Hepatic stellate cell (primary cell): ENCODE measurements at places on chromosomes 6 and 20.

GRCh38 chr6:137744877-137745276, 122.2 kb upstream of the TNFAIP3 start:
- DNase-seq = no peak

DNA sequence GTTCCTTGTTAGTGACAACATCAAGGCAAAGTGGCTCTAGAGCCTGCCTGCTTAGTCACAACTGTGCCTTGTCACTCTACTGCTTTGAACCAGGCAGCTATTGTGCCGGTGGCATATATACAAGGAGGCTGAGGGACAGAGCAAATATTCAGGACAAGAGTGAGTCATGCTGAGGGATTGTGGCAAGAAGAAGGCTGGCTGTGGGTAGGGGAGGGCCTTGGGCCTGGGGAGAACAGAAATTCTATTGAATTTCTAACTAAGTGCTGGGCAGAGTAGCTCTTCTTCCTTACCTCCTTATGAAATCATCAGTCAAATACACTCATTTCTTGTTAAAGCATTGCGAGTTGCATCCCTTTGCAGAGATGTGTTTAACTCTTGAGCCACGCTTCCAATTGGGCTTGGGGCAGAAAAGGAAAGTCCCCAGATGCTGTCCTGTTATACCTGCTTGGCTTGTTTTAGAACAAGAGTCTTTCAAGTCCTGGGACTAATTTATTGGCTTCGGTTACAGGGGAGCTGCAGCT, 59.7 kb downstream of the PFDN4 start:
- DNase-seq = peak; percentile 3

- DNase-seq = no peak
These were observed 14.5 kb downstream of the PREP start for GRCh38 chr6:105388392-105388791.

DNA sequence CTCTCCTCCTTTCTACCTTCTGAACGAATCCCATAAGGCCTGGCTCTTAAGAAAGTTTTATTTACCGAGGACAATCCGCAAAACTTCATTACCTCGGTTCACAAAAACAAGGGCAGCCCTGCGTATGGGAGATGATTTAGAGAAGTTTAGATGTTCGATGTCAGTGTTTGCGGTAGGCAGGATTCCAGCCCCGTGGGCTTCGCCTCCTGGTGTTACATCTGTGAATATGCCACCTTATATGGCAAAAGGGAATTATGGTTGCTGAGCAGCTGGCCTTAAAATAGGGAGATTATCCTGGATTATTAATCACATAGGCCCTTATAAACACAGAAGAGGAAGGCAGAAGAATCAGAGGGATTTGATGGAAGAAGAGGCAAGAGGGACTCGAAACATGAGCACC, 21.1 kb downstream of the BMP6 start:
- no peak for DNase-seq

GRCh38 chr6:13339863-13340630, 11.7 kb upstream of the TBC1D7 start:
- DNase-seq = no peak

GRCh38 chr6:96235927-96236326, 220.2 kb downstream of the FUT9 start:
- DNase-seq = no peak

- DNase-seq = no peak
These were observed 27.2 kb upstream of the SRSF6 start for GRCh38 chr20:43430265-43431133.

DNA sequence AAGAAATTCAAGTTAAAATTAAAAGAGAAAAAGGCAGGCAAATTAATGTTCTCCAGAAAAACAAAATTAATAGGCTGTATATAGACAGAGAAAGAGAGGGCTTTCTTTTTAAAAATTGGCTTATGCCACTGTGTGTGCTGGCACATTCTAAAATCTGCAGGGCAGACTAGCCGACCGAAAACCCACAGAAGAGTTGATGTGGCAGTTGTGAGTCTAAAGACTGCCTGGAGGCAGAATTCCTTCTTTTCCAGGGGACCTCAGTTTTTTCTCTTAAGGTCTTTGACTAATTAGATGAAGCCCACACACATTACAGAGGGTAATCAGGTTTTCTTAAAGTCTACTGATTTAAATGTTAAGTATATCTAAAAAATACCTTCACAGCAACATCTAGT, 85.7 kb downstream of the GJA1 start:
- no peak for DNase-seq

GRCh38 chr6:95243053-95243452, 334.3 kb upstream of the MANEA start:
- no peak for DNase-seq

DNA sequence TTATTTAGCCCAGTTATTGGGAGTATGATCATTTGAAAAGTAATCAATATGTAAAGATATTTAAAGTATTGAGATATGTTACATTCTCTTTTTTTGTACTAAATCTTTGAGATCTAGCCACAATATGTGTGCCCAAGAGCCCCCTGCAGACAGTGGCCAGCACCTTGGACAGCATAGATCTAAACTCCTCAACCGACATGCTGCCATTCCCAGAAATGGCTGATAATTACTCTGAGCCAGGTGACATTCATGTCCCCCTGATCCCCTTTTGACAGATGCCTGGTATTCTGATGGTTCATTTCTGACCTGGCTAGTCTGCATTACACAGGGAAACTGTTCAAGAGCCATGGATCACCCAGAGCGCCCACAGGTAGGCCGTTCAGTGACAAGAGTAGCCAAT, 177.1 kb downstream of the ZDHHC14 start:
- DNase-seq = no peak

GRCh38 chr20:23046431-23046830, 3.0 kb downstream of the THBD start:
- DNase-seq = no peak

GRCh38 chr6:108176281-108177089, 10.7 kb downstream of the NR2E1 start:
- DNase-seq = no peak

DNA sequence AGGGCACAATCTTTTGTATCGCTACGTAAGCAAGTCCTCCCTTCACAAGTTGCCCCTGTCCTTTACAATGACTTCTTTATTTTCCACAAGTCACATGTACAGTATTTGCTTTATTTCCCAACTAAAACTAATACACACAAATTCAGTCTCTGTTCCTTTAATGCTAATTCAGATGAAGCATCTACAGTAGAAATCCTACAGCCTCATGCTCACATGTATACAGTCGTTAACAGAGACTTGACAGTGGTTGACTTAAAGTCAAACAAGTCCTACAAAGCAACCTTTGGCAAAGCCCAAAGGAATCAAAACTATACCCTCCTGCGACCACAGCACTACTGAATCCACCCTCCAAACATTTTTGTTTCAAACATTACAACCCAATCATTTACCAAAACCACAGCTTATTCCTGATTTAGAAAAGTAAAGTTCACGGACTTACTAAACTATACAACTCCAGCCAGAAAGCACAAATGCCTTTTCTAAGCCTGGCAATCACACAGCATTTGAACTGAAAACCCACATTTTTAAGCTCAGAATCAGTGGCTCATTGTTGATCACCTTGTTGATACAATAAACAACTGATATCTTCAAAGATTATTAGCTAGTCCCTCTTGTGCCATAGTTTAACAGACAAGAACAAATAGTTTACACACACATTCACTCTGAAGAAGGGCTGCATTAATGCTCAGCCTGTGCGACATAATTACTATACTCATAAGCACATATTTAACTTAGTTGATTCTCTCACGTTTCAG, 70.9 kb upstream of the NHSL1 start:
- DNase-seq = no peak

DNA sequence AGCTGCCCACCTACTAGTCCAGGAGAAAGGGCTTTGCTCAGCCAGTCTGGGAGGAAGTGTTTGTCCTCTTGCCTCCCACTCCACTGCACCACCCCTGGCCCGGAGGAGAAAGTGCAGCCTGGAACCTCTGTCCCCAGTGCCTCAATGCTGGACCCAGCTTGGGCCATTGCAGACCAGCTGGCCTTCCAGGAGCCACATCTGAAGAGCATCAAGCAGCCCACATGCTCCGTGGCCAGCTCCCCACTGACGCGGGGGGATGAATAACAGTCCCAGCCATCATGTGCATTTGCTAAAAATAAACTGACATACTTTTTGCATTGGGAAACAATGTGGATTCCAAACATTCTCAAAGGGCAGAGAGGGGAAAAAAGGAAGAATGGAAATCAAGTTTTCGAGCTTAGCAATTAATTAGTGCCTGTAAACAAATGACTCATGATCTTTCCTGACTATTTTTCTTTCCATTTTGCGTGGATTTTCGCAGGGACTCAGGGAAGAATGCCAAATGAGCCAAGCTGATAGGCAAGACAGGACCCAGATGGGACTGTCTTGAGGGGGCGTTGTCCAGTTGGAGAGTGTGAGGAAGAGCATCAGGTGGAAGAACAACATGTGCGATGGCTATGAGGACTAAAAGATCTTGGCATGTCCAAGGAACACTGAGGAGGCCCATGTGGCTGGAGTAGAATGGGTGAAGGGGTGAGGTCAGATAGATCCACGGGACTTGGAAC, 34.1 kb downstream of the CEBPB start:
- DNase-seq = peak; percentile 97

GRCh38 chr6:116244284-116244683, 9.6 kb downstream of the TSPYL4 start:
- DNase-seq = no peak

- DNase-seq = no peak
These were observed 57.0 kb downstream of the KIF13A start for GRCh38 chr6:17930321-17930993.

- no peak for DNase-seq
These were observed 47.0 kb downstream of the DLL1 start for GRCh38 chr6:170243791-170244291.

- no peak for DNase-seq
These were observed 258.6 kb downstream of the CBLN4 start for GRCh38 chr20:55746723-55747122.

- no peak for DNase-seq
These were observed 3.1 kb downstream of the PBOV1 start for GRCh38 chr6:138215093-138215782.

DNA sequence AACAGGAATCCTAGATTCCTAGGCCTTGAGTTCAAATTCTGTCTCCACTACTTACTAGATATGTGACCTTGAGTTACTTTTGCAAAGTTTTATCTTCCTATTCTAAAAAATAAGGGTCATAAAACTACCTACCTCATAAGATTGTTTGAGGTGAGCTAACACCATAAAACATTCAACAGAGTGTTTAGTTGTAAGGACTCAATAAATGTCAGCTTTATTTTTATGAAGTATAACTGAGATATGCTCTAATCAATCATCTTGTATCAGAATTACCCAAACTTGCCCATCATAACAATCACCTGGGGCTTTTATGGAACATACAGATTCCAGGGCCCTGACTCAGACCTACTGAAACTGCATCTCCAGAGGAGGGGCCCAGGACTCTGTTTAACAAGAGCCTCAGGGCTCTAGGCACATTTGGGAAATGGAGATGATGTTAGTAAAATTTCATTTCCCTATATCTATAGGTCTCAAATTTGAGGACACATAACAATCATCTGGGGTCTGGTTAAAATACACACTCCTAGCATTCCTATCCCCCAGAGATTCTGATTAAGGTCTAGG, 35.5 kb upstream of the MRAP2 start:
- no peak for DNase-seq

DNA sequence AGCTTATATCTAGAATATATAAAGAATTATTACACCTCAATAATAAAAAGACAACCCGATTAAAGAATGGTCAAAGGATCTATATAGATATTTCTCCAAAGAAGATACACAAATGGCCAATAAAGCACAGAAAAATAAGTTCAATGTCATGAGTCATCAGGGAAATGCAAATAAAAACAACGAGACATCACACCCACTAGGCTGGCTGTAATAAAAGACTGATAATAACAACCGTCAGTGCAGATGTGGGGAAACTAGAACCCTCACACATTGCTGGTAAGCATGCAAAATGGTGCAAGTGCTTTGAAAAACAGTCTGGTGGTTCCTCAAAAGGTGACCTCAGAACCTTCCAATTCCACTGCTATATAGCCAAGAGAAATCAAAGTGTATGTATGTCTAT, 33.0 kb downstream of the TBX18 start:
- DNase-seq = no peak

DNA sequence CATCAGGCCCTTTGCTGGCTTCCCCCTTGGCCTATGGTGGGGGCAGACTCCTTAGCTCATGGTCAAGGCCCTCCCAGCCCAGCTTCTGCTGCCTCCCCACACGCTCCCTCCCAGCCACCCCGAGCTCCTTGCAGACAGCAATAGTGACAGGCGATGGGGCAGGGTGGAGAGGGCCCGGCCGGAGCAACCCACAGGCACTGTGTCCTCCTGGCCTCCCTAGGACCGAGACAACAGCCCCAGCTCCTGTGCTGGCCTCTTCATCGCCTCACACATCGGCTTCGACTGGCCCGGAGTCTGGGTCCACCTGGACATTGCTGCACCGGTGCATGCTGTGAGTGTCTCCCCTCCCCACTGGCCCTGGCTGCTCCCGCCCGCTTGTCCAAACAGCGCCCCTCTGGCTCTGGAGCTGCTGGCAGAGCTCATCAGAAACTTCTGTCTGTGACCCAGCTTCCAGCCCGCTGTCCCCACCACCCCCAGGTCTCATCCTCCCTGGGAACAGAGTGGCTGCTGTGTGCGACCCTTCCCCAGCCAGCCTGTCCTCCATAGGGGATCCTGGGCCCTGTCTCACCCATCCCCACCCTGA, 21.8 kb downstream of the NPEPL1 start:
- peak; percentile 1 for DNase-seq

GRCh38 chr6:112205427-112206109, 48.8 kb downstream of the LAMA4 start:
- DNase-seq = no peak

DNA sequence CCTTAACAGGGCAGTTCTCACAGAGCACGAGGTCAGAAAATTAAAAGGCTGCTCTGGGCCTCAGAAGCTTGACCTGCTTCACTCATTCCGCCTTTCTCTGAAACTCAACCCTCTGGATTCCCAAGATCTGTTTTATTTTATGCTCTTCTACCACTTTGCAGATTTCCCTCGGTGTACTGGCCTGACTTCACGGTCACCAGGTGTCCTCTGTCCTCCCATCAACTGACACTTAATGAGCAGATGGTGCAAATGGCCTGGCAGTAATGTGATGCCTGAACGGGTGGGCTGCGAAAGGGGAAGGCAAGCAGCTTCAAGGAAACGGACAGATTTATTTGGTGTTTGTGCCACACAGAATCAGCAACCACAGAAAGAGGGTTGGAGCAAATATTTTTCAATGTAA, 169.7 kb upstream of the TFAP2D start:
- DNase-seq = no peak

- DNase-seq = no peak
These were observed 7.5 kb upstream of the CD164 start for GRCh38 chr6:109389650-109390274.

DNA sequence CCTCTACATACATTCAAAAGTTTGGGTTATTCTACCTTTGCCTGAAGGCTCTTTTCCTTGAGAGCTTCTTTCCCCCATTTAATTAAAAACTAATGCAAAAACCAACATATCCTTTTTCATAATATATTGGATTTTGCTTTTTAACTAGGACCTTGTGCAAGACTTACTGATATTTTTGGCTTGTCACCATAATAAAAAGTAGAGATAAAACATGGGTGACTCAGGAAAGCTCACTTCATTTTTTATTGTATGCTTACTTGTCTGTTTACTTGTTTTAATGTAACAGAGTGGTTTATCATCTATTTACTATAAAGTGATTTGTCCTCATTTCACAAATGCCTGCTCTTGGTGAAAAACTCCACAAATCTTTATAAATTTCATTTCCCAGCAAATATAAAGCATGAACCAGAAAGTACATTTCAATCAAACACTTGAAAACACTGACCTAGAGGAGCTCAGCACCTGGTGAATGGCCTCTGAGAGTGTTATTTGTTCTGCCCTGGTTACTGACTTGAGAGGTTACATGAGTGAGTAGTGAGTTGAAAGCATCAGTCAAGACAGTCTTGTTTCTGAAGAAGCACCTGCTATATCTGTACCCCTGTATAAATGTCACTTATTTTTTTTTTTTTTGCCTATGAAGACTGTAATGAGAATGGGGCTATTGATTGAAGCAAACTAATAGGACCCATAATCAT, 20.8 kb downstream of the ADGRG6 start:
- no peak for DNase-seq
